ENCODE measurements at places on chromosomes 11 and 22. TPM values are rescaled to one million over a fixed set of nuclear protein-coding genes. Genes with fewer than 3 reads are reported as not detected.

GPHA2 gene
- total RNA-seq = not detected

DNA sequence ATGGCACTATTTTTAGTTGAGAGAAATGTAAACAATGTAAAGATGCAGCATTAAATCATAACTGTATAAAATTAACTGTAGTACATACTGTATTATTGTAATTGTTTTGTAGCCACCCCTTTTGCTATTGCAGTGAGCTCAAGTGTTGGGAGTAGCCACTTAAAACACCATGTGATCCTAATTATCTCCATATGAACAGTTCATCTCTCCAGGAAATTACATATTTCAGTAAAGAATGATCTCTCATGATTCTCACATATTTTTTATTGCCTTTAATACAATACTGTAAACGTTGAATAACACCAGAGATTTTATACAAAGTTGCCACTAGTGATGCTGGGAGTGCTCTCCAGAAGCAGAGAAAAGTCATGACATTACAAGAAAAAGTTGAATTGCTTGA, 1768.6 kb downstream of the LRRC4C start:
- no peak for DNase-seq

DNA sequence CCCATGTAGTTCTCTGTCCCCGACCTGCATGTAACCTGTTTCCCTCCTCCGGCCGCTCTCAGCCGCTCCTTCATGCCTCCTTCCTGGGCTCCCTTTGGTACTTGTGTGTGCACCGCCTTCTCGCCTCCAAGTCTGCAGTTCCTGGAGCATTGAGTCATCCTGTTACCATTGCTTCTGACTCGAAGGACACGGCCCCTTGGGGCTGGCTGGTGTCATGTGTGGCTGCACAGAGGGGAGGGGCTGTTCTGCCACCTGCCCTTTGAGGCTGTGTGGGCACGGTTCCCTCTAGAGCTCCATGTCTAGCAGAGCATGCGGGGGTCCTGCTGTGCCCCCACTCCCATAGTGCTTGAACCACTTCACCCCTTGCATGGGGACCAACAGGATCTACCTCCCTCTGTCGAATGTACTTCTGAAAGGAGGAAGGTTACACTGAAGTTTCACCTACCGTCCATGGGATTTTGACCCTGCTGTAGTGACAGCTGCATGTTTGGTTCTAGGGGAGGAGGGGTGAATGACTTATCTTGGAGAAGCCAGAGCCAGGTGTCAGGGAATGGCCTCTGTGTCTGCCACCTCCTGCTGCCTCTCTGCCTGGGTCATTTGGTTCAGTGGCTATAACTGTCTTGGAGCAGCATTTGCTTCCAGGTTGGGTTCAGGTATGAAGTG, 39.6 kb downstream of the BCR start:
- DNase-seq = no peak

DNA sequence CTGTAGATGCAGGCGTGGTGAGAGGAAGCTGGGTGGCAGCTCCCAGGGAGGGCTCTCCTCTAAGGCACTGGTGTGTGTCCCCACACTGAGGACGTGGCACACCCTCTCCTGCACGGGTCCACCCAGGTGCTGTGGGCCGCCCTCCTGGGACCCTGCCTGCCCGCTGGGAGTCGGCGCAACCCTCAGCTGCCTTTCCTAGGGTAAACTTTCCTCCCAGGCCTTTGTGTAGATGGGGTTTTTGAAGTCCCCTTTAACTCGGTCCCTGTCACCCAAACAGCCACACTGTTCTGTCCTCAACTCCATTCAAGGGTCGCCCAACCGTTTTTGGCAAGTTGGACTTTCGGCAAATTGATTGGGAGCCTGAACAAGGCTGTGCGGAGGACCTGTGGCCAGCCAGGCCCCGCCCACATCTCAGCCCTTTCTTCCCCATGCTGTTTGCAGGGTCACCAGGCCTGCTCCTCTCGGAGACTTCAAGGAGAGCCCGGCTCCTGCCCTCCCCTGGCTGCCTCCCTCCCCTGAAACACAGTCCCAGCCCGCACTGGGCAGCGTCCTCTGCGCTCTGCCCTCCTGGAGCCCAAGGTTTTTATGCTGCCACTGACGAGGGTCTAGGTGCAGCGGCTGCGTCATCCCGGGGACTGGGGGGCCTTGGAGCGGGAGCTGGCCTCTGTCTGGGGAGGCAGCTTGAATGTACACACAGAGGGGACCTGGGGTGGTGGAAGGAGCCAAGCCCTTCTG, 1126.2 kb downstream of the BRD1 start:
- no peak for DNase-seq

- no peak for DNase-seq
Measured at GRCh38 chr11:124763156-124763947, 1.3 kb upstream of the ESAM start.

DNA sequence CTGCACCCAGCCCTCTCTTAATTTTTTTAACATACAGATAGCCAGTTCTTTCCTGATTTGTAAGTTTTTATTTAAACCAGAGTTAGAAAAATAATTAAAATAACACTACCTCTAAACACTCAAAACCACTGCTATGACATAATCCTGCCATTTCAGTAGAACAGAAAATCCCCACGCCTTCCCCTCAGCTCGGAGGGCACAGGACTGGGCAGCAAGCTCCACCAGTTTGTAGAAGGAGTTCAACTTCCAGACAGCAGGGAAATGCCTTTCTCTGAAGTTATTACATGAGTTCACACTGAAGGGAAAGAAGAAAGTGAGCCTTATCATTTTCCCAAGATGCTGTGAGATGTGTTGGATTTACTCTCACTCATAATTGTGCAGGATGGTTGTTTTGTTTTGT, 114.4 kb downstream of the MRTFA start:
- no peak for DNase-seq

GRCh38 chr11:124079631-124080326, 35.5 kb upstream of the VWA5A start:
- no peak for DNase-seq

C1QTNF5 gene
- 52.9 TPM for total RNA-seq

RBMXL2 gene
- not detected for total RNA-seq

DNA sequence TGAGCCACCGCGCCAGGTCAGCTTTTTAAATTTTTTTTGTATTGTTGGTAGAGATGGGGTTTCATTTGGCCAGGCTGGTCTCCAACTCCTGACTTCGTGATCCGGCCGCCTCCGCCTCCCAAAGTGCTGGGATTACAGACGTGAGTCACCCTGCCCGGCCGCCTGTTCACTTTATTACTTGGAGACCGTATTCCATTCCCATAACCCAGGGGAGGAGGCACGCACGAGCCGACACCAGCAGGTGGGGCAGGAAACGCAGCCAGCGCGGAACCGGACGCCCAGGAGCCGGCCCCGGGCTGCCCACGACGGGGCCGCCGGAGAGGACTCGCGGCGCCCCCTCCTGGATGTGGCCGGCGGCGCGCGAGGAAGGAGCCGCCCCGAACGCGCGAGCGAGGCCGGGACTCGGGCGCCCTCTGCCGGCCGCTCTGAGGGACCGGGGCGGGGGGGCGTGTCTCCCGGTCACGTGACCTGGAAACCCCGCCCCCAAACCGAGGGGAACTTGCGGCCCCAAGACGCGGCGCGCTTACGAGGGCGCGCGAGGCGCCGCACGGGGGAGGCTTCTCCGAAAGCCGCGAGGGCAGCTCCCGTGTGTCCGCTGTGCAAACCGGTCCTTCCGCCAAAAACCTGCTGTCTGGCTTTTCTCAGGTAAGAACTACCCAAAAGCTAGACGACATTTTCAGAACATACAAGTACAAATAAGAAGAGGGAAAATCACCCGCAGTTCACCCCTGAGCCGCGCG, 11.6 kb upstream of the RNH1 start:
- DNase-seq = peak; percentile 96

GRCh38 chr22:32752816-32753520, 48.5 kb upstream of the TIMP3 start:
- DNase-seq = no peak

DNA sequence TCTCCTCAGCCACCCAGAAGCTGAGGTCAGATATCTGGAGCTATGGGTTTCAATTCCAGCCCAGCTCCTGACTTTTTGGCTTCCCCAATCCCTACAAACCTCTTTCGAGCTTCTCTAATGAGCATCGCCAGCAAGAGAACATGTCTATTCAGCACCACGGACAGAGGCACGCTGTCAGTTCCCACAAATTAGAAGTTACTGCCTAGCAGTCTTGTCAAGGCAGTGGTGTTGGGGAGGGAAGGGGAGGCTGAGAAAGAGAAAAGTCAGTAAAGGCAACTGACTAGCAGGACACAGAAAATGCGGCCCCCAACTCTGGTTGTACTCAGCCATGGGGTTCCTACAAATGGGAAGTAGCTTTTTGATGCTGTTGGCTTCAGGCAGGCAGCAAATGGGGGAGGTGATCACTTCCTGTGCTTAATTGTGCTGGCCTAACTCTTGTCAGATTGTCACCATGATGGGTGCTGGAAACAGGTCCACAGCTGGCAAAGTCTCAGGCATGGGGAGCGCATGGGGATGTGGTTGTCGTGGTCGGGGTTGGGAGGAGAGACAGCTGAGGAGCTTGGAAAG, 205.9 kb downstream of the ST3GAL4 start:
- no peak for DNase-seq

Data from mesenteric fat pad (tissue), 1 donor.